ENCODE measurements at places on chromosomes 6 and 20.

DNA sequence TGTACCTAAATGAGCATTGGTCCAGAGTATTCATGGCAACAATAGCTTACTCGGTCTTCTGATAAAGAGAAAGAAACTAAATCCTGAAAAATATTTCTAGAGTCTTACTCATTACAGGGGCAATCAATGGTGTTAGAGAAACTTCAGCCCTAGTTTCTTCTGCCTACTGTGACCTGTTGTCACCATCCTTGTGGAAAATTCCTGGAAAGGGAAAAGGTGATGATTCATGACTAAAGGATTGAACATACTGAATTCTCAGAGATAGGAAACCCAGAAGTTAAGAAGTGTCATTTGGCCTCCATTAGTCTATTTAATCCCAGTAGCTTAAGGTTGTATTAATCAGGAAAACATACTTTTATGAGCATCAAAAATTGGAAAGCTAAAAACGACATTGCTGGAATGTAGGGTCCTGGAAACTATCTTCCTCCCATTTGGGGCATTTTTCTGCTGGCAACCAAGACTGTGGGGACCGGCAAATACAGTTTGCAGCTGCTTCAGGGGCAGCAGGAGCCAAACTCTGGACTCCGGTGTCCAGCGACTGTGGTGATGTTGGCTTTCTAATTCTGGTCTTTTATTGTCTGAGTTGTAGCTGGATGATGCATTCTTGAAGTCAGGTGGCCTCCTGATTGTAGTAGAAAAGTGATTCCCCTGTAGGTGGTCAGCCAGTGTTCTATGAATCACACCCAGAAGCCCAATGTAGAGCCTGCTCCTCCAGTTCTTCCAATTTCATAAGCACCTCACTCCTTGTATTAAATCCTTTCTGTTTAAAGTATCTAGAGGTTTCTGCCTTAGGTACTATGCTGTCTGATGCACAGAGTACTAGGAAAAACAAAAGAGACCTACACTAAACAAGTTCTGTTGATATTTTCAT is 67.6 kb downstream of the LCA5 start:
- no peak for DNase-seq

DNA sequence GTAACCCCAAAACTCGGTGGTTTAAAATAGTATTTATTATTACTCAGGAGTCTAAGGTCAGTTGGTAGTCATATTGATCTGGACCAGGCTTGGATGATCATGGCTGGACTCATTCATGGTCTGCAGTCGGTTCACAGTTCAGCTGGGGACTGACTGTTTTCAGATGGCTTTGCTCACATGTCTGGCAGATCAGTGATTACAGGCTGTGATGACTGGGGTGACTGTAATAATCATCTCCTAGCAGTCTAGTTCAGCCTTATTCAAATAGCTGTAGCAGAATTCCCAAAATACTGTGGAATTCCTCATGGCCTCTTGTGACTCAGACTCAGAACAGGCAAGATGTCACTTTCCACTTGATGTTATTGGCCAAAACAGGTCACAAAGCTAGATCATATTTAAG is 16.4 kb upstream of the NT5DC1 start:
- no peak for DNase-seq

DNA sequence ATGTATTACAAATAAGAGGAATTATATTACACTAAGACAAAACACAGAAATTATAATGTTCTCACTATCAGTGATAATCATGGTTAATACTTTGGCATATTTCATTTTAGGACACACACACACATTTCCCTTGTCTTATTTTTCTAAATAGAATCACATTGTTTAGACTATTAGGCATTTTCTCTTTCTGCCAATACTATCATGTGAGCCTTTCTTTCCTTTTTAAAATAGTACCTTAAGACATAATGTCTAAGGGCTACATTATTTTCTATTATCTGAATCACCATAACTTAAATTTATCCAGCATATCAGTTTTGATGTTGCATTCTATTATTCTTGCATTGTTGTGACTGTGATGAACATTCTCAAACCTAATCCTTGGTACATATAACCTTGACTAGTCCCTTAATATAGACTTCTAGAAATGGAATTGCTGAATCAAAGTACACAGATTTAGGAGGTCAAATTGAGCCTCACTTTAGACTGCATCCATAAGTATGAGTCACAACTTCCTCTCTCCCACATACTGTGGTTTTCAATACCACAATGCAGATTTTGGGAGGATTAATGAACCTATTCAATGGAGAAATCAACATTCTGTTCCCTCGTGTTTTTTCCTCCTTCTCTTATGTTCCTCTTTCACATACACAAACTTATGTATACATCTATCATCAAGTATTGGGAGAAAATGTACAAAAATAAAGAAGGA is 212.6 kb downstream of the MOXD1 start:
- DNase-seq, result no peak

- DNase-seq, result no peak
These were observed 10.3 kb upstream of the GGTLC1 start for GRCh38 chr20:23998844-23999243.

DNA sequence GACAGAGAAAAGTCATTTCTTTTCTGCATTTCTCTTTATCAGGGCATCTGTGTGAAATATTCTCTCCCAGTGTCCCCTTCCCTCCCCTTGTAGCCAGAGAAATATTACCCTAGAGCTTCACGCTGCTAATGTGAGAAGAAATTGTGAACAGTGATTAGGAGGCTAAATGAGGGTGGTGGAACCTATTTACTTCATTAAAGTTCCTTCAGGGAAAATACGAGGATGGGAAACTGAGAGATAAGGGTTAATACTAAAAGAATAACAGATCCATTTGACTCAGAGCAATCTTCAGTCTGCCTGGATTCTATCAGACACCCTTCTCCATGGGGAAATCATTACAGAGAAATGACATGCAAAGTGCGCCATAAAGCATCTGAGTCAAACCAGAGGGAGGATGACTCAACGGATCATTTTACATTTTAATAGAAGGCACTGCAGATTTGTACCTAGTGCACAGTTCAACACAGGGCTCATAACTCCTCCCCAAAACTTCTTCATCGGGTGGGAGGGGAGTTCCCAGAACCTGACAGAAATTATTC is 131.3 kb downstream of the GJA10 start:
- DNase-seq, result no peak

GRCh38 chr6:36677753-36678487 is 594 bp upstream of the CDKN1A start:
- no peak for DNase-seq

- no peak for DNase-seq
These were observed 140.1 kb upstream of the BTBD3 start for GRCh38 chr20:11777387-11778205.

GRCh38 chr20:59618131-59618530 is 13.8 kb downstream of the PHACTR3 start:
- DNase-seq, result no peak

- no peak for DNase-seq
These were observed 161.4 kb downstream of the CD109 start for GRCh38 chr6:73857341-73857890.

GRCh38 chr6:99613705-99614429 is 7.2 kb downstream of the PRDM13 start:
- DNase-seq, result no peak

GRCh38 chr20:25321262-25321831 is 69.3 kb downstream of the ABHD12 start:
- DNase-seq, result no peak

DNA sequence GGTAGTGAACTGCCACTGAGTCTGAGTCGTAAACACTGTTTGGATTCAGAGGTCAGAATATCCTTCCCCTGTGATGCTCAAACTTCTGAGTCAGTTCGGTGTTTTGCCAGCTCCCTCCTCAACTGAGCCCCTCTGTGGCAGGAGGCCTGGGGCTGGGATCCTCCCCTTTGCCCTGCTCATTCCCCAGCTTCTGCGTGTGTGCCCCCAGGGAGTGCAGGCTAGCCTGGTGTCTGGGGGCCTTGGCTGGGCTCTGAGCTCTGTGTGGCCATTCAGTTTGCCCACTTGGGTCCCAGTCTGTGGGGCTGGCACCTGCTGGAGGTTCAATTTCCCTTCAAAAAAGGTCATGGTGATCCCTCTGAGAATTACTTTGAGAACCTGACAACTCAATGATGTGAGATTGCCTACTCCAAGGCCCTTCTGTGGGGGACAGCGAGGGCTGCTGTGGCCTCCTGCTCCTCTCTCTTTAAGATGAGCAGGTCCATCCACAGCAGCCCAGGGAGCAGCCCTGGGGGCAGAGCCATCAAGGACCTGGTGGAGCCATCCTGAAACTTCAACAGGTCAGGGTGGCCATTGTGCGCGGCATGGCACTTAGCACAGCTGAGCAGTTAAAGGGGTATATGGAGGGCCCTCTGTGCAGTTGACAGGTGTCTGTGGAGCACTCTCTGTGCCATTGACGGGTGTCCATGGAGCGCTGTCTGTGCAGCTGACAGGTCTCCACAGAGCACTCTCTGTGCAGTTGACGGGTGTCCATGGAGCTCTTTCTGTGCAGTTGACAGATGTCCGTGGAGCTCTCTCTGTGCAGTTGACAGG is 147.2 kb downstream of the SYCP2 start:
- no peak for DNase-seq

GRCh38 chr6:111113336-111114086 is 26.2 kb downstream of the SLC16A10 start:
- DNase-seq, result no peak

- DNase-seq, result no peak
These were observed 1357.3 kb upstream of the CITED2 start for GRCh38 chr6:140731741-140732140.

- DNase-seq, result no peak
These were observed 229.7 kb upstream of the ASCC3 start for GRCh38 chr6:101110814-101111213.

DNA sequence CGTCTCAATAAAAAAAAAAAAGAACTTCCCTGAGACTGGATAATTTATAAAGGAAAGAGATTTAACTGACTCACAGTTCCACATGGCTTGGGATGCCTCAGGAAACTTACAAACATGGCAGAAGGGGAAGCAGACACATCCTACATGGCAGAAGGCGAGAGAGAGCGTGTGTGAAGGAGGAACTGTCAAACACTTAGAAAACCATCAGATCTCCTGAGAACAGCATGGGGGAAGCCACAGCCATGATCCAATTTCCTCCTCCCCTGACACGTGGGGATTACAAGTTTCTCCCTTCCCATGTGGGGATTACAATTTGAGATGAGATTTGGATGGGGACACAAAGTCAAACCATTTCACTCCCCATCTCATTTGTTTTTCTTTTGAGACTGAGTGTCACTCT is 46.6 kb upstream of the TFAP2C start:
- DNase-seq, result no peak

GRCh38 chr6:3425574-3425973 is 31.3 kb downstream of the SLC22A23 start:
- no peak for DNase-seq

- DNase-seq, result no peak
These were observed 333.3 kb upstream of the HSF2 start for GRCh38 chr6:122066200-122066599.

GRCh38 chr20:58127701-58128111 is 100.7 kb downstream of the ANKRD60 start:
- no peak for DNase-seq

DNA sequence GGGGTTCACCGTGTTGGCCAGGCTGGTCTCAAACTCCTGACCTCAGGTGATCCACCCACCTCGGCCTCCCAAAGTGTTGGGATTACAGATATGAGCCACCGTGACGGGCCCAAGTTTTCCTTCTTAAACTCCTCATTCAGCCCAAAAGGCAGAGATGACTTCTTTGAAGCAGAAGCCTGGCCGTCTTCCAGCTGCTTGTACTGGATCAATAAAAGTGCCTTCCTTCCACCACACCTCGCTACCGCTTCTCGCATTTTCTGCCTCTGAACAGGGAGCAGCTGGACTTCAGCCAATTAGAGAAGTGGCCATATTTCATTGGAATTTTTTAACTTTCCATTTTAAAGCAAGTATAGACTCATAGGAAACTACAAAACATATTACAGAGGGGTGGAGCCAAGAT is 241.1 kb downstream of the PREX1 start:
- no peak for DNase-seq

DNA sequence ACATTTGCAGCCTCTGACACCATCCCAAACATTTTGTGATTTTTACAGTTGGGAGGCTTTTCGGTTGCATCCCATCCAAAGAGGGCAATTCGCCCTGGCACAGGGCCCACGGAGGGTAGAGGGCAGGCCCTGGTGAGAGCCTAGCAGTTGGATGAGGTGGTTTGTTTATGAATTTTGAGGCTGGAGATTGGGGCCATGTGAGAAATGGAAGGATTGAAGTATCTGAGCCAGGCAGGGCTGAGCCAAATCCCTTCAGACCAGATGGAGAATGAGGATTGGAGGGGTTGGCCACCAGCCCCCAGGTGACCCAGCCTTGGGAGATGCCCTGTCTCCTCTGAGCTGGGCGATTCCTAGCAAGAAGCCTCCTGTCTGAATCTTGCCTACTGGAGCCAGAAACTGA is 52.6 kb upstream of the CCDC167 start:
- no peak for DNase-seq

DNA sequence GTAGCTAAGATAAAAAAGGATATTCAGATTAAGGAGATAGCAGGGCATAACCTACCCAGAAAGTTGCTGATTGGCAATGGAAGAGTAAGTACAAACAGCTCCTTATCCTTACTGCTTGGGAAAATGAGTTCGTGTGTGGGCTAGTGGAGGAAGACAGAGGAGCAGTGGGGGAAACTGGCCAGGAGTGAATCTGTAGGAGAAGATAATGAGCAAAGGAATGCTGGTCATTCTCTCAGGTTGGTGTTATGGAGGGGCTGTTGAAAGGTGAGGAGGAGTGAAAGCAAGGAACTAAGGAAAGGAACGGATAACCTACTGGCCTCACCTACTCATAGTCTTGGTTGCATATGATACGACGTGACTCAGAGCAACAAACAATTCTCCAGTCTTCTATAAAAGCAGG is 7.3 kb upstream of the GJB7 start:
- no peak for DNase-seq

DNA sequence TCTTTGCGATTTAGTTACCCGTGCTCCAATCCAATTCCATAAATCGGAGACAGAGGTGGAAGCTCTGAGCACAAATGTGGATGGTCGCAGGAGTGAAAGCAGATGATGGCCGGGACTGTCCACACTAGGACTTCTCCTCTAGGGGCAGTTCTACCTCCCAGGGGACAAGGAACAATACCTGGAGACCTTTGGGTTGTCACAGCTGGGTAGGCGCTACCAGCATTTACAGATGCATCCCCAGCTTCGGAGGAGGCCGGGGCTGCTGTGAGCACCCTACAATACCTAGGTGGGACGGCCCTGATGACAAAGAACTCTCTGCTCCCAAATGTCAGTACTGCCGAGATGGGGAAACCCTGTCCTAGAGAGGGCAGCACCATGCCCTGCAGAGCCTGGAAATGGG is 195.9 kb upstream of the CDH4 start:
- no peak for DNase-seq

- DNase-seq, result no peak
These were observed 100.1 kb upstream of the RGS17 start for GRCh38 chr6:153231048-153231646.

Measured in NCI-H1417 treated with DMSO at 0.1 percent for 48 hours (cell line).